ENCODE measurements at places on chromosomes 2 and 18.
A peak's percentile ranks its signal among the peaks of the same experiment; 100 is the strongest.

DNA sequence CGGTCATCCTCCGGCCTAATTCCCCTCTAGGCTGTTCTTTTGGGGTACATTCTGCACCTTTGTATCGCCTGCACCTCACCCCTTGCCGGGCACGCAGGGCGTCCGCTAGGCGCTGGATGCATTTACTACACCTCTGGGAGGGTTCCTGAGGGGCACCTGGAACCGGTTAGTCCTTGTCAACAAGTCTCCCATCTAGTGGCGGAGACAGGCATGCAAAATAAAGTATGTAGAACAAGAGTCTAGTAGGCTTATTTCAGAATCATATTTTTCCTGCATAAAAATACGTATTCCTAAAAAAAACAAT lies 705 bp upstream of the TEX261 start:
- no peak for DNase-seq

DNA sequence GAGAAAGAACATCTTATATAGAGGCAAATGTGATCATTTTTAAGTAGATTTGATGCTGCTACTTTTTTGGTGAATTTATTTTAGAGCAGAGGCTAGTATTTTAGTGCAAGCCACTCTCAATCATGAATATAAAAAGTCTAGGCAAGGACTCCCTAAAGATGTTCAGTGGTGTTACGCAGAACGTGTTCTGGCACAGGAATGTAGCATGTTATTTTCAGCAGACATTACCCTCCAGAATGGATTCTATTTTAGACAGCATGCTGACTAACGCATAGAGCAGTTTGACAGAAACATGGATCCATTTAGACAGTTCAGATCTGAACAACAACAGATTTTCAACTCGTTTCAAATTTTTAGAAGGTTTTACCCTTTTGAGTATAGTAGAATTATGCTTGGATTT lies 54.1 kb downstream of the DSC3 start:
- DNase-seq: no peak

DNA sequence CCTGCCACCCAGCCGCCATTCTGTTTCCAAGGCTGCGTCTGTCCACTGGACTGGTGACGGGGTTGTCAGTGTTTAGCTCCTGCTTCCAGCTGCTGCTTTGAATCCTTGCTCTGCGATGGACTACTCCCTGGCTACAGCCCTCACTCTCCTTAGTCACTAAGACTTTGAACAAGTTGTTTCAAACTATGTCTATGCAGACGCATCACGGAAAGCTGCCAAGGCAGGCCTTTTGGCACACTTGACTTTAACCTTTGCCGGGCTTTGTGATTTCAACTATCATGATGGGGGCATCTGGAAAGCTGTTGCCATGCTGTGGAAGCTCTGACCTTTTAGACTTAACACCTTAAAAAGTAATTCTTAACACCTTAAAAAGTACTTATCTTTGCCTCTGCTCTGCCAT lies 54.4 kb downstream of the PDE11A start:
- DNase-seq: no peak

DNA sequence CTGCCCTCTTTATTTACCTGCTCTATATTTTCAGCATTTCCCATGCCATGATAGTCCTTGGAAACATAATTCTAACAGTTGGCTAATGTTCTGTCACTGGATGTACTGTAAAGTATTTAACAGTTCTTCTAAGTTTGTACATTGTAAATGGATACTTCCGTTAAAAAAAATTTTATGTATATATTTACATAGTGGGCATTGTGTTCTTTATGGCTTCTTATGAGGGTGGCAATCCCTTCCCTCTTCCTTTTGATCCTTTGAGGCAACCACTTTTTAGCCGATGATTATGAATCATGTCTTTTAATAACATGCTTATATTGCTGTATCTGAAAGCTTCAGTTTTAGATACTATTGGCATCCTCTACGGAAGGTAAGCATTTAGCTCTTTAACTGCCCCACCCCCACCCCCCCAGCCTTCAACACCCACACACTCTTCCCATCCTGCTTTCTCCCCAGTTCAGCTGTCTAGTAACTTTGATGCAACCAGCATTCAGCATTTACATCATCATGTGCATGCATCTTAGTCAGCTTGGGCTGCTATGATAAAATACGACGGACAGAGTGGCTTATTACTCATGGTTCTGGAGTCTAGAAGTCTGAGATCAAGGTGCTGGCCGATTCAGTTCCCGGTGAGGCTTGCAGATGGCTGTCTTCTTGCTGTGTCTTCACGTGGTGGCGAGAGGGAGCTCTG lies 21.0 kb upstream of the EDAR start:
- DNase-seq: no peak

GRCh38 chr2:235026649-235027557 lies 75.1 kb downstream of the SH3BP4 start:
- DNase-seq: no peak

DNA sequence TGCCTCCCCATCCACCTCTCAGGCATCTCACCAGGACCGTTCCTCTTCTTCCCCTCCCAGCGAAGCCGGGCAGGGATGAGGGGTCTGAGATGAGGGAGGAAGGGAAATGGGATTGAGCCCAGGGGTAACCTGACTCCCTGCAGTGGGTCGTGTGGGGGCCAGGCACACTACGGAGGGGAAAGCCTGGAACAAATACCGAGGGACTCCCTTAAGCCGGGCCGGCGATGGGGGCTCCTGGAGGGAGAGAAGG lies 250 bp upstream of the SPEG start:
- no peak for DNase-seq

GRCh38 chr2:234958311-234958710 lies 6.5 kb downstream of the SH3BP4 start:
- no peak for DNase-seq

GRCh38 chr18:43774497-43774896 lies 497.2 kb upstream of the SYT4 start:
- no peak for DNase-seq

GRCh38 chr2:51013079-51013932 lies 18.6 kb downstream of the NRXN1 start:
- no peak for DNase-seq

DNA sequence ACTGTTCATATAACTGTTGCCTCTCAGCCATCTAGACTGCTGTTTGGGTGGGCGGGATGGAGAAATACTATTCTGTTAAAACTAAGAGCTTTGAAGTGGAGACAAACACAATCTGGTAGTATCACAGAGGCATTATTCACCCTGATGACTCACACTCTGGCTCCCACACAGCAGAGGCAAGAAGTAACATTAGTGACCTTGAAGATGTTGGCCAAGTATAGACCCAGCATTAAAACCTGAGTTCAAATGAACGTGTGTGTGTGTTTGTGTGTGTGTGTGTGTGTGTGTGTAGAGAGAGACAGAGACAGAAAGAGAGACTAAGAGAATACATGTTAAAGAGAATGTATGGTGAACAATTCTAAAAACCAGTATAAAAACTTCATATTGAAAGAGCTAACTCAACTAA lies 22.5 kb upstream of the ACVR1 start:
- DNase-seq: peak; percentile 48

DNA sequence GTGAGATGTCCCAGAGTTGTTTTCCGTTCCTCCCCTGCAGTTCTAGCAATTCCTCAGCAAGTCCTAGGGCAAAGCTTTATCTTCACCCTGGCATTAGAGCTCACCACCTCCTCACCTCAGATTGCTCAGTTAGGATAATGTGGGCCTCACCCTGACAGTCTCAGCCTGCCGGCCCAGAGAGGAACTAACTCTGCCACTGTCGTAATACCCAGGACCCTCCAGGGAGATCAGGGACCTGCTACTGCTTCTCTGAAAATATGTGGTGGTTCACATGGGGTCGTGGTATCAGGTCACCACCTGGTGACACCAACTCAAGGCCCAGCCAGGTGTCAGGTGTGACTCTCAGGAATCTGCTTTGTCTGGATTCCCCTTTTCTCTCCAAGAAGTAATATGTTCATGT lies 120.7 kb downstream of the FEZ2 start:
- no peak for DNase-seq

- no peak for DNase-seq
Measured at GRCh38 chr2:129879614-129880180, 99.8 kb upstream of the RAB6C start.

DNA sequence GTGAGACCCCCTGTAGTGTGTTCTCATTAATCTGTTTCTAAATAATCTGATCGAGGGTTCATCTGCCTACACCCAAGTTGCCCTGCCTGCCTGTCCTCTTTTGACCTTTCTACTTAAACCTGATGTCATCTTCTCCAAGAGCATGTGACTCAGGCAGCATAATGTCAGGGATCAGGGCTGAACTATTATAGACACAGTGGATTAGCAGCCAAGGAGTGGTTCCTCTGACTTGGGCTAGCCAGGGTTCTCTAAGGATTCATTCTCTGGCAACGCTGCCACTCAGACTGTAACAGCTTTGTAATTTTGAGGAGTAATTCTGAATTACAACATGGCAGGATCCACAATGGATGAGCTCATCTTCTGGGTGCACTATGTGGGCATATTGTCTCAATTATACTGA lies 124.0 kb downstream of the MDH1 start:
- DNase-seq: no peak

- no peak for DNase-seq
Measured at GRCh38 chr18:26710470-26711096, 154.9 kb downstream of the AQP4 start.

GRCh38 chr2:235925250-235925919 lies 242.8 kb downstream of the GBX2 start:
- no peak for DNase-seq

DNA sequence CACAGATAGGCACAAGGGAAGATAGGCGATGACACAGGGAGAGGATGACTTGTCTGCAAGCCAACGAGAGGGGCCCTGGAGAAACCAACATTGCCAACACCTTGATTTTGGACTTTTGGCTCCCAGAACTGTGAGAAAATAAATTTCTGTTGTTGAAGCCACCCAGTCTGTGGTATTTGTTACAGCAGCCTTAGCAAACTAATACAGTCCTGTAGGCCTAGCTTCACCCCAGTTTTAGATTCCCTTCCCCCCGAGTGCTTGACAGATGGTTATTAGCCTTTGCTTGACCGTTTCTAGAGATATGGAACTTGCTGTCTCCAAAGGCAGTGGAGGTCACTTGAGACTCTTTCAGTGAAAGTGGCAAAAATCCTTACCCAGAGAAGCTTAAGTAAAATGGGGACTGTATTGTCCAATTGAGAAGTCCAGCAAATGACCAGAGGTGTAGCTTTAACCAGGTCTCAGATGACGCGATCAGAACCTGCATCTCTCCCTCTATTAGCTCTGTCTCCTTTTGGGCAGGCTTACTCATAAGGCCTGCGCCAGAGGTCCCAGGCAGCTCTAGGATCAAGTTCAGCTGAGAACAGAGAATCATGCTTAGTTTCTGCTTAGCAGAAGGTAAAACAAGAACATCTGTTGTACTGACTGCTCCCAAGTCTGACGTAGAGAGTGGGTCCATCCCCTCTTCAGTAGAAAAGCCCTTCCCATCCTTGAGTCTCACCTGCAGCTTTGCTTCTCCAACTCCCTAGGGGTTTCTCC lies 50.4 kb downstream of the MFSD6 start:
- DNase-seq: no peak

GRCh38 chr2:156532989-156533388 lies 96.8 kb downstream of the GPD2 start:
- DNase-seq: no peak

GRCh38 chr18:49285627-49286026 lies 174.8 kb downstream of the DYM start:
- DNase-seq: no peak

GRCh38 chr2:3628241-3628679 lies 29.7 kb upstream of the ALLC start:
- DNase-seq: no peak

- no peak for DNase-seq
Measured at GRCh38 chr2:1132328-1132969, 181.8 kb downstream of the SNTG2 start.

DNA sequence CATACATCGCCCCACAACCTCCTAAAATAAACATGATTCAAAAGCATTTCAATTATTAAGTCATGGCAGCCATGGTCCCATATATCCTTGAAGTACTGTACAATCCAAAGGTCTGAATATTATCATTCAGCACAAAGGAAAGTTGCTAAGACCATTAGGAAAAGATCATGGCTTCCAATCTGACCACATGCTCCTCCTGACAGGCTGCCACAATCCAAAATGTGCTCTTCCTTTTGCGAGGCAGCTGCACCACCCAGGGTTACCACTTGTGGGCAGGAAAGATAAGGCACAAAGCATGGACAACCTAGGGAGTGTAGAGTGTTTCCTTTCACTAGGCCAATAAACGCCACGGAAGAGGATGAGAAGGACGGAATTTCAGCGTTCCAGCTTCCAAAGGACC lies 5.4 kb downstream of the BOLA3 start:
- DNase-seq: no peak

- no peak for DNase-seq
Measured at GRCh38 chr2:153408710-153409385, 69.7 kb downstream of the RPRM start.

GRCh38 chr18:78984941-78985784 lies 5.5 kb downstream of the SALL3 start:
- DNase-seq: no peak

- no peak for DNase-seq
Measured at GRCh38 chr2:22076454-22076853, 952.7 kb downstream of the TDRD15 start.

DNA sequence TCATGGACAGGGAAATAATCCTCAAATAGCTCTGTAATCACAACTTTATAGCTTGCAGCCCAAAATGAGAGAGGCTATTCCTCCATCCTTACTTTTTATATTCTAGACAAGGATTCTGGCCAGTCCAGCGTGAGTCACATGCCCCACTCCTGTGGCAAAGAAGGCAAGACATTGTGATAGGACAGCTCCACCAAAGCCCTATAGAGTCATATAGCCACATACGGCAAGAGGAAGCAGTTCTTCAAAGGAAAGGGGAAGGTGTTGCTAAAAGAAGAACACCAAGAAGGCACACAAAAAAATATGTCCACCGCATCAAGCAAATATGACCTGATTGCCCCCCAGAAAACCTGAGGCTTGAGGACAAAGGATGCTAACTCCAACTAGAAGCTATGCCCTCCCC lies 3.4 kb upstream of the GFPT1 start:
- DNase-seq: no peak

DNA sequence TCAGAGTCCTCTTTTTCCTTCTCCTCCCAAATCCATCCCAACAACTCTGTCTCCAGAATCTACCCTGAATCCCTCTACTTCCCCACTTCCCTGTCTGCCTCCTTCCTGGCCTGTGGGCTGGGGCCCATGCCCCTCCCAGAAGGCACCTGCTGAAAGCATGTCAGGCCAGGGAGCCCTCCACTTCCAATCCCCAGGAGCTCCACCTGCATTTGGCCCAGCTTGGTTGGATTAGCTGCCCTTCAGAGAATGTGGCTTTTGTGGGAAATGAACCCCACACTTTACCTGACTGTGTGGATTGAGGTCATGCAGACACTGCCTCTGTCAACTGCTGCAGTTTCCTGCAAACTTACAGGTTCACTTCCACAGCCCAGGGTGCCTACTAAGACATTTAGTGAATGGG lies 58.5 kb downstream of the ACOXL start:
- DNase-seq: no peak

- DNase-seq: no peak
Measured at GRCh38 chr2:238988105-238988504, 140.2 kb downstream of the TWIST2 start.

GRCh38 chr2:172098650-172099471 lies 3.8 kb downstream of the DLX2 start:
- DNase-seq: no peak
